Pancreas (tissue), 10 donors: ENCODE measurements at places on chromosomes 6 and 20.

DNA sequence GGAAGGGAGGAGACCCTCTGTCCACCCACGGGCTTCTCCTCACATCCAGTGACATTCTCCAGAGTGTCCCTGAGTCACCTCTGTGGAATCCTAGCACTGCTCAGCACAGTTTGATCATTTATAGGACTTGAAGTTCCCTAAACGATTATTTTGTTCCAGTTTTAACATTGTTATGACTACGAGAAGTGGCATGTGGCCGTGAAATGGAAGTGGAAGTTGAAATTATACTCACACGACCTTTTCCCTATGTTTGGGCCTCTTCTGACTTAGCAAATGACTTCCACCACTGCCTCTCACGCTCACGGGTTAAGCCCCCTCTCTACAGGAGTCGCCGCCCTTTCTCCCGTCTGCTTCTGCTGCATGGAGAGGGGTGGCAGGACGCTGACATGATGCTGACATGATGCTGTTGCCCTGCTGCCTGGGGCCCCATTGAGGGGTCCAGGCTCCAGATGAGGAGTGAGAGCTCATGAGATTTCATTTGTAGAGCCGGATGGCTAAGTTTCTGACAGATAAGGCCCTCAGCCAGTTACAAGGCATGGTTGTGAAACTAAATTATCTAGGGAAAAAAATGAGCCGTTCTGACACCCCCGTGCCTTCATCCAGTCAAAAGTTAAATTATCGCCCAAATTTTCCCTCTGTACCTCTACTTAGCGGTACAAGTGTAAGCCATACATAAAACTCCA is 153.6 kb upstream of the UST start:
- DNase-seq = no peak

DNA sequence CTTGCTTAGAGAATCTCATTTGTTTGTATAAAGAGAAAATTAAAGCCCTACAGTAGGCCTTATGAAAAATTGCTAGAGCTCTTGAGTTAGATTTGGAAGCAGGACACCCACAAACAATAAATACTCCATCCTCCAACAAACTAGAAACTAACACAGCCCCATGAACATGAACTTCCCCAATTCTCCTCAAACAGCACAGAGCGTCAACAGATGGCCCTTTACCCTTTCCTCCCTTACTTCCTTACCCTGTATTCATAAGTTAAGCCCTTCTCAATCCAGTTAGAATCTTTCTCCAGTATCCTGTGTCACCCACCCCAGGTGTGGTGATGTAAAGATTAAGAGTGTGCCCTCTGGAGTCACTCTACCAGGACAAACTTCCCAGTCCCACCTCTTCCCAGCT is 113.7 kb downstream of the UNC5CL start:
- no peak for DNase-seq

DNA sequence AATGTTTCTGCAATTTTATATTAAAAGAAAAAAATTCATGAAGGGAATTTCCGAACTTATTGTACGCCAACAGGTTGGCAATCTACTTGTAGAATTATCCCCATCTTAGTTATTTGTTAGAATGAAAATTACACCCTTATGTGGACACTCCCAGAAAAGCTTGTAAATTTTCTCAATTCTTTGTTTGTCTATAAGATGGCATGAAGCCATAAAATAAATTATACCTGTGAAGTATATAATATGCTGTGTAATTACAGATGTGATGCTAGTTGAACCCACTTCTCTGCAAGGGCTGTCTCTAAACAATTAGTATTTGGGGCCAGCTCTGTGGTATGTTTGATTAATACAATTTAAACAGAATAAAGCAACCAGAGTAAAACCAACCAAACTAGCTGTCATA is 52.1 kb upstream of the DSP start:
- DNase-seq = no peak

DNA sequence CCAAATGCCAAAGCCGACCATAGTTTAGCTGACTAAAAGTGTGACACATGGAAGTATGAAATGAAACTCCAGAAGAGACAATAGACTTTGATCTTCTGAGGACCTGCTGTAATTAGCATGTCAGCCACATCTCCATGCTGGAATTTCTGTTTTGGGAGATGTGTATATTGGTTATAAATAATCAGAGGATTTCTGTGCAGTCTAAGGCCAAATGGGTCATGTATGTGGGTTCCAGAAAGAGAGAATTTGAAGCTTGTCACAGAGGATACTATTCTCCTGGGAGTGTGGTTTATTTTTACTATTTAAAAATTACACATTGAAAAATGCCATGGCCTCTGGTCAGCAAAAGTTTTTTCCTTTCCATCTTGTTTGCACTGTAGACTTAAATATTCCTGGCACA is 405.5 kb upstream of the PLCB4 start:
- no peak for DNase-seq

GRCh38 chr6:30378290-30378937 is 33.5 kb downstream of the RPP21 start:
- DNase-seq = no peak
